ENCODE measurements at places on chromosomes 3 and 15. TPM values are rescaled to one million over a fixed set of nuclear protein-coding genes. Genes with fewer than 3 reads are reported as not detected.

- no peak for DNase-seq
- H3K36me3 ChIP-seq = no peaks in the 10 kb centered on the region
- H3K4me3 ChIP-seq = no peak overlapping the region
- no peaks in the 10 kb centered on the region for H3K27me3 ChIP-seq
- no peaks in the 10 kb centered on the region for H3K4me1 ChIP-seq
These were observed 110.0 kb downstream of the FHIT start for GRCh38 chr3:61141227-61141626.

DNA sequence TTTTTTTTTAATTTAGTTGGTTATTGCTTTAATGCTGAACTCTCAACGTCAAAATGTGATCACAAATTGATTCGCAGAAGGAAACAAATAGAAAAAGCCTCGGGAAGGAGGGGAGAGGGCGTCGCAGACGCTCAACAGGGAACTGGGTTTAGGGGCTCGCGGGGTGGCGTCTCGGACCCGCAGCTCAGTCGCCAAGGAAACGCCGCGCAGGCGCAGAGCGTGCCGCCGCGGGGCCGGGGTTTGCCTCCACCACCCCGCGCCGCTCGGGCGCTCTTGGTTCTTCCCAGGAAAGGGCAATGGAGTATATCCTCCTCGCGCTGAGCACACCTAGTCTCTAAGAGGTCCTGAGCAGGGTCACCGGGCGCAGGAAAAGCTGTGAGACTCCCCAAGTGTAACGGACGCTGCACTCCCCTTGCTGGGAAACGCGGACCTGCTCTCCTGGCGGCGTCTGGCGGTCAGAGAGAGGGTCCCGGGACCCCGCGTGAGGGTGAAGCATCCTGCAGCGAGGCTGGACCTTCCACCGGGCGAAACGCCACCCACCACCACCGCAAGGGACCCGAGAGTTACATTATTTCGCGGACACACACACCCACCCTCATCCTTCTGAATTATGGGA, 753 bp downstream of the PLCH1 start:
- no peaks in the 10 kb centered on the region for H3K4me1 ChIP-seq
- peak; percentile 4 for DNase-seq
- peak overlapping the region; percentile 69 for H3K4me3 ChIP-seq
- H3K27me3 ChIP-seq = peaks cover 47% of the 10 kb centered on the region
- no peak overlapping the region for H3K27ac ChIP-seq

DNA sequence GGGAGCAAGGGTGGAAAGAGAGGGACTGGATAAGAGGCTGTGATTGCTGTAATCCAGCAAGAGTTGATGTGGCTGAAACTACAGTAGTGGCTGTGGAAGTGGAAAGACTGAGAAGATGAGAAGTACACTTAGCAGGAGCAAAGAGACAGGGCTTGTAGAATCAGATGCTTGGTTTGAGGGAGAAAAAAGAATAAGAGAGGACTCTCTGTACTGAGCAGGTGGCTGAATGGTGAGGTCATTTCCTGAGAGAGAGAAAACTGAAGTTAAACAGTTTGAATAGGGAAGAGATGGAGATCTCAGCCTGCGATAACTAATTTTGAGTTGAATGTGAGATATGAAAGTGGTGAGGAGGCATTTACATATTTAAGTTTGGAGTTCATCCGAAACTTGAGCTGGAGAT, 95.8 kb upstream of the SLC25A36 start:
- H3K4me3 ChIP-seq = no peak overlapping the region
- H3K4me1 ChIP-seq = no peaks in the 10 kb centered on the region
- DNase-seq = no peak
- H3K27me3 ChIP-seq = no peaks in the 10 kb centered on the region

DNA sequence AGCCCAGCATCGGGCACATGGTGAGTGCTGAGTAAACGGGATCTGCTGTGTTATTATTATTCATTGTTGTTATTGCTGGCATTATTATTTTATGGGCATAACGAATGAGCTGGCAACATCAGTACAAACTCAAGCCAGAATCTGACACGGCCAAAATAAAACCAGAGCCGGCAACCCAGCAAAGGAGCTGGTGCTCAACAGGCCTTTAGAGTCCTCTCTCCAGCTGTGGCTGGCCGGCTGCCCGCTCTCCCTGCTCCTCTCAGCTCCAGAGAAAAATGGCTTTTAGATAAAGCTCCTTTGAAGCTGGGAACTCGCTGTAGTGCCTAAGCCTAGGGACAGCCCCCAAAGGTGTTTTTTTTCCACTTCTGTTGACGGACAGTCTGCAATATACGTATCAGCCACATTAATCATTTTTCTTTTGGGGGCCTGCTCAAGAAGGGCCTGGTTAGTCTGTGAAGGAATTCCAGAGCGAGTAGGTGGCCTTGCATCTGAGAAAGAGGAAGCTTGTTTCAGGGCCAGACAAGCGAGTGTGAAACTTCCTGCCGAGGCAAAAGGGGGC, 193.9 kb upstream of the UBE2E1 start:
- H3K4me1 ChIP-seq = peaks cover 3% of the 10 kb centered on the region
- peak overlapping the region; percentile 58 for H3K27ac ChIP-seq
- peak; percentile 80 for DNase-seq
- H3K4me3 ChIP-seq = no peak overlapping the region
- H3K36me3 ChIP-seq = no peaks in the 10 kb centered on the region

DNA sequence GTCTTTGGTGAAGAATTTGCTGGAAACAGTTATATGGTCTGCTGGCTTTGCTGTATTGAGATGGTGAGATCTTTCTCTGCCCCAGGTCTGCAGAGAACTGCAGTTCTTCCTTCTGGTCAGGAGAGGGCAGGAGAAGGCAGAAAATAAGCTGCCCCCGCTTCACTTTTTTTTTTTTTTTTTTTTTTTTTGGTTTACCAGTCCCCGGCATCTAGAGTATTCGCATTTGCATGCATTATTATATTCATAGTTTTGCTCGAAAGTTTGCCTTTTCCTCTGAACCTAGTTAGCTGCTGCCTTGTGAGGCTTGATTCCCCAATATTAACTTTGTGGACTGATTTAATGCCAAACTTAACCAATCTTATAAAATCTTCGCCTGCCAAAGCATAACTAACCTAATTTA, 10.6 kb upstream of the PARL start:
- H3K4me3 ChIP-seq = no peak overlapping the region
- peak; percentile 55 for DNase-seq
- H3K36me3 ChIP-seq = no peaks in the 10 kb centered on the region
- H3K27ac ChIP-seq = no peak overlapping the region
- no peaks in the 10 kb centered on the region for H3K4me1 ChIP-seq

DNA sequence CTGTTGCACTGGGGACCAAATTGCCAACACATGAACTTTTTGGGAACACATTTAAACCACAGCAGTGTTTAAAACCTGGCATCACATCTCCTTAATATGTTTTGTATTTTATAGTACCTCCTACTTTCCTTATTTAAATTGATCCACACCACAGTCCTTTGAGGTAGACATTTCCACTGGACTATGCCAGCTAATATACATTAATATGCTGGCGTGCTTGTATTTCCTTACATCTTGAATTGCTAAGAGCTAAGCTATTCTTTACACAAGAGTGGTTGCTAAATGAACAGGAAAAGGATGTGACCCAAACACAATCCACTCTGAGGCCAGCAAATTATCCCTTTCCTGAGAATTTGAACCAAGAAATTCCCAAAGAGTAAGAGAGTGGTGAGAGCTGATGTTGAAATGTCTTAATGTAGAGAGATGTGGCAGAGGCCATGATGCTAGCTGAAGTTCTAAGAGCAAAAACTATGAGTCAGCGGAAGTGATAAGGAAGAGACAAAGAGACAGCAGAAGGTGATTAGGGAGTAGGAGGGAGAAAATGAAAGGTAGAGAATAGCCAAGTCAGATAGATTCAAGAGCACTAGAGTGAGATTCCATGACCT, 131.2 kb downstream of the CD47 start:
- no peaks in the 10 kb centered on the region for H3K27me3 ChIP-seq
- no peaks in the 10 kb centered on the region for H3K36me3 ChIP-seq

DNA sequence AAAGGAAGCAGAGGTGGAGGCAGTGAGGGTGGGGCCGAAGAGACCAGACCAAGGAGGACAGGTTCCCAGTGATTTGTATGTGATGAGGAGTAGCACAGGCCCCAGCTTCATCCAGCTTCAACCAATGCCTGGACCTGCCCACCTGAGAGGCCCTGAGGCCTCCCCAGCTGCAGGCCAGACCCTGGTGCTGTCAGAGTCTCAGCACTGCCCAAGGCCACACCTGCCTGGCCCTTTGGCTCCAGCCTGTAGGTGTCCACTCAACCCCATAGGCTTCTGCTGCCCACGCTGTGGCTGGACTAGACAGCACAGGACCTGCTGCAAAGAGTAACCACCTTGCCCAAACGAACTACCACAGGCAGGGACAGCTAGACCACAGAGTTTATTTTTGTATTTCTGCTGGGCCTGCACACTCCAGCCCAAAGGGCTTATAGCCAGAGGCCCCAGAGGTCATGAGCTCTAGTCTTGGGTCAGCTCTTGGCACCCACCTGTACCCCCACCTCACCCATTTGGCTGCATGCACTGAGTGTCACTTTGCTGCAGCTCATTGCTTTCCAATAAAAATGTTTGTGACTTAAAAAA, 81.9 kb upstream of the CDV3 start:
- H3K4me1 ChIP-seq = no peaks in the 10 kb centered on the region
- no peak overlapping the region for H3K4me3 ChIP-seq
- no peak for DNase-seq
- no peaks in the 10 kb centered on the region for H3K27me3 ChIP-seq

- H3K4me3 ChIP-seq = no peak overlapping the region
- H3K27ac ChIP-seq = peak overlapping the region; percentile 31
- no peaks in the 10 kb centered on the region for H3K27me3 ChIP-seq
- no peaks in the 10 kb centered on the region for H3K36me3 ChIP-seq
- DNase-seq = peak; percentile 94
These were observed 501.5 kb upstream of the THBS1 start for GRCh38 chr15:39079296-39079847.

DNA sequence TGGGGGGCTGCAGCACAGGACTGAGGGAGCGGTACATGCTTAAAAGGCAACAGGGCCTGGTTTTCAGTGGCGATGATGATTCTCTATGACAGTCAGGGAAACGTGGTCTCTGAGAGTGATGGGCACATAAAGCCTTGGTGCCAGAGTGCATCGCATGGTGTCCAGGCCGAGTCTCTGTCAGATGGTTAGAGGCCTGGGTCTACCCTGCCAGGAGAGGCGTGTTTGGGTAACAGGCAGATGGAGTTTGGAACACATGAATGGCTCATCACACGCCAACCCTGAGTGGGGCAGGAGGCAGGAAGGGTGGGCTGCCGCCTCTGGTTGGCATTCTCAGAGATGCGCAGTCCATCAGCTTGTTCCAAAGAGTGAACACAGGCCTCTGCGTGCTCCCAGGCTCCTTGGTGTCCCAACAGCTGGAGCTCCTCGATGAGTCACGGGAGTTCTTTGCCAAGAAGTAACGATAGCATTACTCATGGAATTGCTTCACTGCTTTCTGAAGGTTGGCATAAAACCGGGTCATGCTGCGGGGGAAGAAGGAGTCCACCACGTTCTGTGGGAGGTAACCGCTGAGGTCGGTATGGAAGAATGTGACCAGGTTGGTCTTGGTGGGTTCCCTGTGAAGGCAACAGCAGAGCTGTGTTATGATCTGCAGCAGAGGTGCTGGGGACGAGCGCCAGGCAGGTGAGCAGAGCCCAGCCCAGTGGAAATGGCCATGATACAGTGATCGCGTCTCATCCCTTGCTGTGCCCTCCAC, 11.0 kb downstream of the STARD5 start:
- H3K27ac ChIP-seq = peak overlapping the region; percentile 82
- DNase-seq = peak; percentile 99
- peaks cover 44% of the 10 kb centered on the region for H3K36me3 ChIP-seq
- no peaks in the 10 kb centered on the region for H3K27me3 ChIP-seq

DNA sequence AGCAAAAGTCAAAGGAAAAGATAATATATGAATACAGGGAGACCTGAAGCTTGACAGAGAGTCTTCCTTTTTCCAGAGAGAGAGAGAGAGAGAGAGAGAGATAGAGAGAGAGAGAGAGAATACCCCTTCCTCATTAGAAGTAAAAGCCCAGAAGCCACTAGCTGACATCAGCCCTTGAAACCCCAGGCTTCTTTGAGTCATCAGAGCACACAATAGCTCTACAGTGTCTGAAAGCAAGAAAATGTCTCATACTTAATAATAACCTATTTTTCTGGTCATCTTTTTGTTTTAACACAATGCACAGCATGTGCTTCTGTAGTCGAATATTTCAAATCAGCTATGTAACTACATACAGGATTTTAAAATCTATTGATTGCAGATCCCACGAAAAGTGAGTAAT, 109.2 kb upstream of the NANOGP8 start:
- H3K4me3 ChIP-seq = no peak overlapping the region
- no peaks in the 10 kb centered on the region for H3K27me3 ChIP-seq
- no peaks in the 10 kb centered on the region for H3K36me3 ChIP-seq
- H3K27ac ChIP-seq = no peak overlapping the region

GRCh38 chr3:152380043-152380442, 111.3 kb downstream of the MBNL1 start:
- peaks cover 14% of the 10 kb centered on the region for H3K4me1 ChIP-seq
- no peaks in the 10 kb centered on the region for H3K27me3 ChIP-seq
- H3K36me3 ChIP-seq = peaks cover 4% of the 10 kb centered on the region

- DNase-seq = peak; percentile 81
- peak overlapping the region; percentile 75 for H3K27ac ChIP-seq
- 0 out of 2 replicates have a peak, but pooled peaks cover 2% of the 10 kb centered on the region for H3K36me3 ChIP-seq
- peaks cover 14% of the 10 kb centered on the region for H3K4me1 ChIP-seq
- H3K4me3 ChIP-seq = peak overlapping the region; percentile 42
These were observed 36.8 kb downstream of the TRANK1 start for GRCh38 chr3:36907911-36908646.

DNA sequence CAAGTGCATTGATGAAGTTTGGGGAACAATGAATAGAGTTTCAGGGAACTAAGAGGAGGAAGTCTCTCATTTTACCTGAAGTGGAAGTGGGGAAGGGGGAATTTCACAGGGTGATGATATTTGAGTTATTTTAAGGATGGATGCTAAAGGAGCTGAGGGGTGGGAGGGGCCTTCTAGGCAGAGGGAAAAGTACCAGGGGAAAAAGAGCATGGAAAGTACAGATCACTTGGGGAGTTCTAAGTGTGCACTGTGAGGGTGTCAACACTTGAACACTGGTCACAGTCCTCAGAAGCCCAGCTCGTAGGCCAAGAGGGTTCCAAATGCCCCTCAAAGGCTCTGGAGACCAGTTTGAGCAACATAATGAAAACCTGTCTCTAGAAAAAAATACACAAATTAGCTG, 18.2 kb downstream of the LAMP3 start:
- no peaks in the 10 kb centered on the region for H3K36me3 ChIP-seq
- peaks cover 25% of the 10 kb centered on the region for H3K27me3 ChIP-seq
- H3K4me1 ChIP-seq = no peaks in the 10 kb centered on the region
- H3K27ac ChIP-seq = no peak overlapping the region

- no peaks in the 10 kb centered on the region for H3K27me3 ChIP-seq
- H3K36me3 ChIP-seq = no peaks in the 10 kb centered on the region
- H3K4me1 ChIP-seq = no peaks in the 10 kb centered on the region
- H3K27ac ChIP-seq = no peak overlapping the region
- no peak overlapping the region for H3K4me3 ChIP-seq
These were observed 164.3 kb upstream of the VEPH1 start for GRCh38 chr3:157667493-157667892.

- peaks cover 2% of the 10 kb centered on the region for H3K27me3 ChIP-seq
- no peak for DNase-seq
- no peak overlapping the region for H3K4me3 ChIP-seq
- no peak overlapping the region for H3K27ac ChIP-seq
- no peaks in the 10 kb centered on the region for H3K36me3 ChIP-seq
- H3K4me1 ChIP-seq = peaks cover 3% of the 10 kb centered on the region
These were observed 80.1 kb downstream of the SSR3 start for GRCh38 chr3:156474560-156475389.

DGKG gene
- polyA plus RNA-seq = 1.2 TPM

KLHL40 gene
- not detected for polyA plus RNA-seq

CLPX gene
- polyA plus RNA-seq = 26.9 TPM

LTF gene
- polyA plus RNA-seq = 0.04 TPM

ARGFX gene
- polyA plus RNA-seq = not detected

CTXN2 gene
- not detected for polyA plus RNA-seq

ZBTB47 gene
- polyA plus RNA-seq = 17.3 TPM

RNF7 gene
- 98.7 TPM for polyA plus RNA-seq

VGLL3 gene
- polyA plus RNA-seq = 71.4 TPM

KCNAB1 gene
- 0.13 TPM for polyA plus RNA-seq
